ENCODE measurements at places on chromosomes 2 and 18.

DNA sequence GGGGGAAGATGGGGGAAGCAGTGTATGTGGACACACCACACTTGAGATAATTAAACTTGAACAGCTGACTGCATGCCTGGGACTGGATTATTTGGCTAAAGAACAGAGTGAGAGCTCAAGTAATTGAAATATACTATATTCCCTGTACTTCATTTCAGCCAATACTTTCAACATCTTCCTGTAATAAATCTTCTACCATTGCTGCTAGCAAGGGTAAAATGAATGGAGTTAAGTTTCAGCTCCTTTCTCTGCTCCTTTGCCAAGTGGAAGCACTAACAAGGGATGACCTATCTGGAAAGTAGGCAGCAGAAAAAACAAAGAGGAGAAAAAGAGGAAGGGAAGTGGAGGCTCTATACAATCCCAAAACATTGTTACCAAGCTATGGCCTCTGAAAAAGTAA lies 50.9 kb downstream of the MMADHC start:
- no peak for DNase-seq

- DNase-seq = no peak
Measured at GRCh38 chr2:31216734-31217133, 581 bp downstream of the CAPN14 start.

GRCh38 chr18:6885006-6885481 lies 155.5 kb downstream of the ARHGAP28 start:
- DNase-seq = no peak

GRCh38 chr18:38539371-38539770 lies 973.8 kb upstream of the CELF4 start:
- DNase-seq = no peak

DNA sequence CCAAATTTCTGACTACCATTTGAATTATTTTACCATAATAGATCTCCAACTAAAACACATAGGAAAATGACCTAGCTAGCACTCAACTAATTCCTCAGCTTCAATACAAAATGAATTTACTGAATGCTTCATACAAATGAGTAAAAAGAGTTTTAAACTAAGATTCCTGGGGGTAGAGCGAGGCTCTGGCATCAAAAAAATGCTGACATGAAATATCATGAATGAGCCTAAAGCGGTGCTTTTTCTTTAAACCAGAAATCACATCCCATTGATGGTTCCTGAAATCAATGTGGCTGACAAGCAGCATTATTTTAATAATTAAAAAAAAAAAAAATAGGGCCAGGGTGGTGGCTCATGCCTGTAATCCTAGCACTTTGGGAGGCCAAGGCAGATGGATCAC lies 32.1 kb downstream of the WDR33 start:
- no peak for DNase-seq

DNA sequence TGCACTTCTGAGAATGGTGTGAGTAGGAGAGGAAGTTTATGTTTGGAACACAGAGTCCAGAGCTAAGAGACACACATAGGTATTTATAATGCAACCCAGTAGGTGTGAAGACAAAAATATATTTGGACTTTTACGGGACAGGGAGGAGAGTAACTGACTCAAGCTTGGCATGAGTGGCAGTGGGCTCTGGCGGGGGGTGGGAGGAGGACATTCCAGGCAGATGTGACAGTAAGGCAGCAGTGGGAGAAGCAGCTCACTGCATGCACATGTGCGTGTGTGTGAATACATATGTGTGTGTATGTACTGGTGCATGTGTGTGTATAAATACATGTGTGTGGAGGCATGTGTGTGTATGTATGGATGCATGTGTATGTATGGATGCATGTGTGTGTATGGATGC lies 51.4 kb downstream of the DCDC2C start:
- DNase-seq = no peak

- no peak for DNase-seq
Measured at GRCh38 chr18:61435064-61435652, 101.9 kb downstream of the CDH20 start.

DNA sequence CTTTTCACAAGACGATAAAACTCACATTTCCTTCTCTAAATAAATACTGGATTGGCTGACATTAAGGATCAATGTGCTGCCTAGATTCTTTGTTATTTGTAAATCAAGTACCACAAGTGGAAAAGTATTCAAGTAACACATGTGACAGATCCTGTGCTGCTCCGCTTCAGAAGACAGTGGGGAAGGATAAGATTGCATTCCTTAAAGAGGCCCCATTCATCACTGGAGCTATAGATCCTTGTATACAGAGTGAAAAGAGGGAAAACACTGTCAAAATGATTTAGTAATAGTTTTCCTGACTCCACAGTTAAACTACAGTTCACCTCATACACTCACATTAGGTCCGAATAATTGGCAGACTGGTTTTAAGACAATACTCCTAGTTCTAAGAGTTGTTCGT lies 108.0 kb upstream of the CSRNP3 start:
- DNase-seq = no peak

- DNase-seq = no peak
Measured at GRCh38 chr18:54444319-54444914, 86.7 kb downstream of the C18orf54 start.

DNA sequence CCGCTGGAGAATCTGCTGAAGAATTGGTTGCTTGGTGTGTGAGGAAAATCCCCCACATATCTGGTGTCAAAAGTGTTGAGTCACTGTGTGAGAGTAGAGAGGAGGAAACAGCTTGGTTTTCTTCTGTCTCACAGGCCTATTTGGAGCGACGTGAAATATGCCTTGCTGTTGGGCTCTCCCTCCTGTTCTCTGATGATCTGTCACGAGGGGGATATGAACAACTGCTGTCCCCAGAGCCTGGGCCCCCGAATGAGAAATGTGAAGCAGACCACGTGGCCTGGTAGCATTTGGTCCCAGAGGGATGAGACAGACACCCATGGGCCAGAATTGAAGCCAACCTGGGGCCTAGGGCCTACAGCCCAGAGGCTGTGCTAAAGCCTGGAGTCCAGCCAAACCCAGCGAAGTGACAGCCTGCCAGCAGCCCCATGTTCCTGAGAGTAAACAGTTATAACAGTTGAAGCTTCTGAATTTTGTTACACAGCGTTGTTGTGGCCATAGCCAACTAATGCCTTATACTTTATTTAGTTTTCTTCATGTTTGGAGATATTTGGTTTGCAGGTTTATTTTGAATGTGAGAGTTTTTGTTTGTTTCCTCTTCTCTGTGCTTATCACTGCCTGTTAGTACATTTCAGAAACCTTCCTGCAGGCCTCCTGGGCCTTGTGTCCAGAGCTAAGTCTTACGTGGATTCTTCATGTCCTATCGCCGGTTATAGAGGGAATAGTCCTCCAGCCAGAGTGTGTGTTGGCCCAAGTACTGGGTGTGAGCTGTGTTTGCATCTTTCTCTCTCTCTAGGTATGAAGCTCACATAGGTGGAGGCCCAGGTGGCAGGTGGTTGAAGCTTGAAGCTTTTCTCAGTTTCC lies 18.7 kb upstream of the COLEC12 start:
- DNase-seq = no peak

GRCh38 chr2:213246497-213247281 lies 37.6 kb upstream of the SPAG16 start:
- peak; percentile 4 for DNase-seq

All from activated T-helper 1 cell treated with anti-CD3 and anti-CD28 coated beads, Interleukin-2, amount 50 U/mL, for 16 hours (primary cell).